ENCODE measurements at places on chromosomes 13 and 19. TPM values are rescaled to one million over a fixed set of nuclear protein-coding genes. Genes with fewer than 3 reads are reported as not detected.

- no peak for DNase-seq
Observed at GRCh38 chr13:110371550-110372465, 64.7 kb downstream of the COL4A2 start.

DNA sequence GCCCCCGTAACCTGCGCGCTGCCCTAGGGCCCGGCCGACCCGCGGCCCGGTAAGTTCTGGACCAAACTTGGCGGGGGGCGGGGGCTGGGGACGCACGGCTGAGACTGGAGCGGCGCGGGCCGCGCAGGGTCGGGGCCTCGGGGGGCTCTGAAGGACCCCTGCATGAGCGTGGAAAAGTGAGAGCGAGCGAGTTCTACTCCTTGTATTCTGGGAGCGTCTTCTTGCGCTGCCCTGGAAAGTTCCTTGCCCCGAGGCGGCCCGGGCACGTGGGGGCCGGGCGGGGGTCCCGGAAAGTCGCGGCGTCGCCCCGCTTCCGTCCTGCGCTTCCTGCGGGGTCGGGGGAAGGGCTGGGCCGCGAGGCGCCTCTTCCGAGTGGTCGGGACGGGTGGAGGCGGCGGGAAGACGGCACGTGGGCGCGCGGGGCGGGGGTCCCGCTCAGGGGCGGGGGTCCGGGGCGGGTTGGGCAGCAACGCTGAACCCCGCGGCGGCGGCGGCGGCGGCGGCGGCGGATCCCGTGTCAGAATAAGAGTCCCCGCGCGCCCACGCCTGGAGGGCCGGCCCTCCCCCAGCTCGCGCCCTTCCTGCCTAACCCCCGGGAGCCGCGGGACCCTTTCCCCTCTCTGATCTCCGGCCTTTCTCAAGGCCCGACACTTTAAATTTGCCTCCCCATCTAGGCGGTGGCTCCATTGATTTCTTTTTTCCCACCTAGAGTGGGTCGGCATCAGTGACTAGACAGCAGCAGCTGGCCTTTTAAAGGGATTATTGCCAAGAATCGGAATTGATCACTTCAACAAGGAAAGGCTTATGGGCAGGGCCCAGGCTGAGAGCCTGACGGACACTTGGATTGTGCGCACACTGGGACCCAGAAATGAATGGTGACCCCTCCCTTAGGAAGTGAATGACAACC, 749 bp downstream of the GATAD2A start:
- peak; percentile 56 for DNase-seq

Gene EDNRB
- total RNA-seq: 3.0 TPM

GRCh38 chr19:4376028-4376670, 24.2 kb downstream of the SH3GL1 start:
- DNase-seq: no peak

DNA sequence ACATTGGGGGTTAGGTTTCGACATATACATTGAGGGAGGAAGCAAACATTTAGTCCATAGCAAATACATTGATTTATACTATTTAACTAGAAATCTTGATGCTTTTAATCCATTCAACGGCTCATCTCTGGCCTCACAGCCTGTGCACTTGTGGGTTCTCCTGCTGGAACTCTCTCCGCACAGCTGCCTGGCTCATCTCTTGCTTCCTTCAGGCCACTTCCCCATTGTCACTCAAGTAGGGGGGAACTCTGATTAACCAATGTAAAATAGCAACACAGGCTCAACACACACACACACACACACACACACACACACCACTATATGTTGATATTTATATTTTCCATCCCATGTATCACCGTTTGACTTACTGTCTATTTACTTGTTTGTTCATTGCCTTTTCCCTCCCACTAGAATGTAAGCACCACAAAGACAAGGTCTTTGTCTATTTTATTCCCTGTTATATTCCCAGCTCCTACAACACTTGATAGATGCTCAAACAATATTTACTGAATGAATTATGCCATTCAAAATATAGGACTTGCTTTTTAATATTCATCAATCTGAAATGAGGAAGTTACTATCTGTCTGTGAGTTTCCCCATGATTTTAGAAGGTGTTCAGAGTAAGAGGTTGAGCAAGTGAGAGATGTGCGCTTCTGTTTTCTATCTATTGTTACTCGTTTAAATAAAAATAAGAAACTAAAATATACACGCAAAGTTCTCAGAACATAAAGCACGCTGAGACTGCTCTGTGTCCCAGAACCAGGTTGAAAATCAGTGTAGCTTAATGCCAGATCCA, 29.8 kb upstream of the PABPC3 start:
- no peak for DNase-seq

GRCh38 chr13:110636701-110637201, 21.4 kb downstream of the NAXD start:
- DNase-seq: no peak

GRCh38 chr13:98048265-98048664, 94.6 kb upstream of the FARP1 start:
- no peak for DNase-seq

DNA sequence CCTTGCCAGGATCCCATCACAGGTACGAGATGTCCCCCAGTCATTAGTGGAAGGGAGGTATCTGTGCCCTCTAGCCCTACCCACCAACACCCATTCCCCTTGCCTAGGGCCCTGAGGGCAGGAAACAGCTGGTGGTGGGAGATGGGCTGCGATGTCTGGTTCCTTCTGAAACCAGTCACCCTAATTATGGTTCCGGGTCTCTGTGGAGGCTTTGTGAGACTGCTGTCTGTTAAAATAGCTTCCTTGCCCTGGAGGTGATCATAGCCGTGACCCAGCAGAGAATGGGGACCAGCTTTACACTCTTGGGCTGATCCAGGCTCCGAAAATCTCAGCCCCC, 5.5 kb downstream of the ALDH16A1 start:
- no peak for DNase-seq

- peak; percentile 46 for DNase-seq
Observed at GRCh38 chr19:34733746-34734536, at the start of gene ZNF181. Gene ZNF181 (plus strand): TSS chr19:34734243. CDS start chr19:34735038, 795 bp downstream.

Gene NALCN
- total RNA-seq: 2.1 TPM

- DNase-seq: no peak
Observed at GRCh38 chr13:20840568-20840967, 62.0 kb downstream of the XPO4 start.

- no peak for DNase-seq
Observed at GRCh38 chr13:99919132-99919531, 52.4 kb downstream of the ZIC5 start.

Gene ZNF578
- 0.34 TPM for total RNA-seq

Gene DCT
- 0.18 TPM for total RNA-seq

Gene SPRED3
- 7.0 TPM for total RNA-seq

Gene PSPN
- total RNA-seq: 3.6 TPM

GRCh38 chr13:87820241-87820640, 149.1 kb downstream of the SLITRK5 start:
- no peak for DNase-seq

GRCh38 chr13:51782026-51782710, 21.8 kb downstream of the DHRS12 start:
- no peak for DNase-seq

Gene PSG1
- not detected for total RNA-seq

Gene F2RL3
- total RNA-seq: not detected

DNA sequence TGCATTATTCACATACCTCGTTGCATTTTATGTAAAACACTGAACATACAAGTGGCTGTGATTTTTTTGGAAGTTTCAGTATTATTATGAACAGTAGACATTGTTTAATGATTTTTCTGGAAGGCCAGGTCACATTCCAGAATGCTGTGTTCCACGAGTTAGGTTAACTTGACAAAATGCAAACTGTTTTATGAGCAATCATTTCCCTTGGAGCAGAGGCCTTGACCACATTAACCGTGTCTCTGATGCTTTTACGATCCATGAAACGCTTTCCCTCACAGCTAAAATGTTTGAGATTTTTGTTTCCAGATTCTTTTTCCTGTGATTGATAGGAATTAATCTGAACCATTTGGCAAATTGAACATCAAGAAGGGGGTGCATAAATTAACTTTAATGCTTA, 57.8 kb downstream of the MBNL2 start:
- no peak for DNase-seq

Measured in mesothelial cell of epicardium (in vitro differentiated cells).